Renal cortical epithelial cell (primary cell): ENCODE measurements at places on chromosomes 6 and 20.
A peak's percentile ranks its signal among the peaks of the same experiment; 100 is the strongest.

GRCh38 chr6:127816643-127817042, 84.2 kb downstream of the THEMIS start:
- no peak for DNase-seq

GRCh38 chr20:10278412-10278811, 59.8 kb downstream of the SNAP25 start:
- DNase-seq, result no peak

DNA sequence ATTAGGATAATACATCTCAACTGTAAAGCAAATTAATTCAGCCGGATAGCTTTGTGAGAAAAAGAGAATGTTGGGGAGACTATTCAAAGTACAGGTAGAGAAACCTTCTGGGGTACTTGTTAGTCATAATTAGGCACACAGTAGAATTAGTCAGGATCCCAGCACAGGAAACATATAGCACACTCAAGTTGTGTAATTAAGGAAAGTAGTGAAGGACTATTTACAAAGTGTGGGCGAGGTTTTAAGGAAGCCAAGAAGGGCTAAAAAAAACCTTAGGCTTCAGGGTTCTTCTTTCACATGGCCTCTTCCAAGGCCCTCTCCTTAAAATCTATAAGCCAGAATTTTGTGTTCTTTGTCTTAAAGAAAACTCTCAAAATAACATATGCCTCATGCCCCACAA, 126.7 kb downstream of the RTN4IP1 start:
- peak; percentile 69 for DNase-seq

- no peak for DNase-seq
Observed at GRCh38 chr20:50015993-50016770, 33.4 kb downstream of the SNAI1 start.

DNA sequence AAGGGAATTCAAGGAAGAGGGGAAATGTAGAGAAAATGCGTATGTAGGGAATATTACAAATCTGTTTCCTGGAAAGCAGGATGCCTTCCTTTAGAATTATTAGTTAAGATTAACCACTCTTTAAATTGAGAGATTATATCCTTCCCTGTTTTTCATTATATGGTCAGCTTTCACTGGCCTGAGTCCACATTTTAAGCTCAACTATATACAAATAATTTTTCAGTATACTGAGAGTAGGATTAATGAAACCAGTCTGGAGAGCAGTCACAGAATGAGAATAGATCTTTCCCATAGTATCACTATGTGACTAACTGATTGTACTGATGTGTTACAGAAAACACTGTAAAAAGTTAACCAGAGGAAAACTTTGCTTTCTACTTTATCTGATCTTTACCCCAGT, 306.3 kb downstream of the LAMA2 start:
- no peak for DNase-seq

DNA sequence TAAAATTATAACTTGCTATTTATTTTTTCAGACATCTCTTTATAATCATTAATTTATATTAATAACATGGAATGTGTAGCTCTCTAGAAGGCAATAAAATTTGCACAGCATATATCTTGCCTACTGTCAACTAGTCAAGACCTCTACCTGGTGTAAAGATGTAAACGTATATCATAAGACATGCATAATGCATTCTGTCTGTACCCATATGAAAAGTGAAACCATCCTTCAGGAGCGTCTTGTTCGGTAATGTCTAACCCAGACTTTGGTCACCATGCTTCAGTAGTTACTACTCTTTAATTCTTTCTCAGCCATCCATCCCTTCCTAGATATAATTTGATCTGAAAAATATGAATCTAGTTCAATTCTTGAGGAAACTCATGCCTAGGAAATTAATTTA, 21.0 kb downstream of the CEP43 start:
- no peak for DNase-seq
